GM23248 (cell line): ENCODE measurements at places on chromosomes 2 and 18. TPM values are rescaled to one million over a fixed set of nuclear protein-coding genes. Genes with fewer than 3 reads are reported as not detected.

GRCh38 chr18:3712491-3712890 is 262.5 kb downstream of the TGIF1 start:
- no peak for DNase-seq
- H3K27ac ChIP-seq = no peak overlapping the region
- H3K27me3 ChIP-seq = peaks cover 18% of the 10 kb centered on the region; the same call in 1 of the 2 replicates
- no peaks in the 10 kb centered on the region for H3K36me3 ChIP-seq
- H3K4me3 ChIP-seq = no peak overlapping the region
- 0 out of 2 replicates have a peak, but pooled peaks cover 11% of the 10 kb centered on the region for H3K4me1 ChIP-seq

DNA sequence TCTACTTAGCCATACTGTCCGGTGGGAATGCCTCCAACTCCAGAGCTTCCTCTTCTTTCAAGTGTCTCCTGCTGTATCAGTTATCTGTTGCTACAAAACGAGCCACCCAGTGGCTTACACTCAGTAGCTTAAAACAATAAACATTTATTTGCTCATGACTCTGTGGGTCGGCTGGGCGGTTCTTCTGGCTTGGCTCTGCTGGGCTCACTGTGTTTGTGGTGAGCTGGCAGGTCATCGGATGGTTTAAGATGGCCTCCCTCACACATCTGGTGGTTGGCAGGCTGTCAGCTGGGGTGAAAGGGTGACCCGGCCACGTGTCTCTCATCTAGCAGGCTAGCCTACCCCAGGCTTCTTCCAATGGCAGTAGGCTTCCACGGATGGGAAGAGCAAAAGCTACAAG is 122.4 kb upstream of the SLC1A4 start:
- peak; percentile 95 for DNase-seq
- H3K36me3 ChIP-seq = no peaks in the 10 kb centered on the region
- H3K4me3 ChIP-seq = no peak overlapping the region

DNA sequence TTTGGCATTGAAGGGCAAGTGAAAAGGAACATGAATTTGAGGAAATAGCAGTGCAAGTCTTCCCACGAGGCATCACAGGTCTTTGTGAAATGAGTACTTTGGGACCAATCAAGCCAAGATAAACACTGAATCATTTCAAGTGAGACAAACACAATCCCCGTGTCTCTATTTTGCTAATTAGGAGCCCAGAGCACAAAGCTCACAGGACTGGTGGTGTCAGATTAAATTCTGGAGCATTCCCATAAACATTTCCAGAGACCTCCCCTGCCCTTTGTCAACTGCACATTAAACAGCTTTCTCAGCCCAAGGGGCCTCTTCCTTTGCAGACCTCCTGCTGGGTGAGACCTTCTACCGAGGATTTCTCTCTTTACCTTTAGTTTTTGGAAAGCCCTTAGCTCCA is 50.7 kb downstream of the DAPL1 start:
- no peaks in the 10 kb centered on the region for H3K27me3 ChIP-seq
- peak; percentile 48 for DNase-seq
- H3K27ac ChIP-seq = no peak overlapping the region
- no peaks in the 10 kb centered on the region for H3K36me3 ChIP-seq
- H3K4me3 ChIP-seq = no peak overlapping the region

- H3K4me3 ChIP-seq = no peak overlapping the region
- no peaks in the 10 kb centered on the region for H3K36me3 ChIP-seq
- 0 out of 2 replicates have a peak overlapping the region, but pooled peaks have one; percentile 24 for H3K27ac ChIP-seq
- DNase-seq = peak; percentile 88
- no peaks in the 10 kb centered on the region for H3K27me3 ChIP-seq
- peaks cover 13% of the 10 kb centered on the region for H3K4me1 ChIP-seq
Measured at GRCh38 chr2:183059561-183059960, 19.0 kb upstream of the DUSP19 start.

GRCh38 chr18:58325494-58325893 is 281.5 kb downstream of the NEDD4L start:
- no peak overlapping the region for H3K27ac ChIP-seq
- H3K27me3 ChIP-seq = no peaks in the 10 kb centered on the region
- H3K4me1 ChIP-seq = peaks cover 17% of the 10 kb centered on the region
- H3K36me3 ChIP-seq = no peaks in the 10 kb centered on the region
- no peak overlapping the region for H3K4me3 ChIP-seq
- peak; percentile 59 for DNase-seq

DNA sequence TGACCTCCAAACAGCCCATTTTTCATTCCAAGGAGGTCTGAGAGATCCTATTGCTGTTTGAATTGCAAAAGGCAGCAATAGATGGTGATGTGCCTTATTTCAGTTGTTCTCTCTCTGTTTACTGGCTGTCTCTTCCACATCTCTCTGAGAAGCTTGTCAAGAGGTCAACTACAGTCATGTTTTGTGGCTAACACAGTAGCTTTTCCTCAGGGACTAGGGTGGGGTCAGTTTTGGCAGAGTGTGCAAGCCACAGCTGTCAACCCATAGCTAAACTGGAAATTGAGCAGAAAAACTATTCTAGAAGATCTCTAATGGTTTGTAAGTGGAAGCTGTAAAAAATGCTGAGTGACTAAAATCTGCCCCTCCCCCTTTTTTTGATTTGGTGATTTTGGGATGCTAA is 67.1 kb downstream of the DIS3L2 start:
- DNase-seq = peak; percentile 38
- H3K27ac ChIP-seq = no peak overlapping the region
- peaks cover 11% of the 10 kb centered on the region for H3K4me1 ChIP-seq
- peaks cover 17% of the 10 kb centered on the region for H3K36me3 ChIP-seq
- H3K27me3 ChIP-seq = no peaks in the 10 kb centered on the region

INHBB gene
- total RNA-seq = 3.4 and 5.6 TPM in 2 replicates

FAHD2B gene
- total RNA-seq = 0.32 TPM in 1 of 2 replicates, not detected in the other

DNA sequence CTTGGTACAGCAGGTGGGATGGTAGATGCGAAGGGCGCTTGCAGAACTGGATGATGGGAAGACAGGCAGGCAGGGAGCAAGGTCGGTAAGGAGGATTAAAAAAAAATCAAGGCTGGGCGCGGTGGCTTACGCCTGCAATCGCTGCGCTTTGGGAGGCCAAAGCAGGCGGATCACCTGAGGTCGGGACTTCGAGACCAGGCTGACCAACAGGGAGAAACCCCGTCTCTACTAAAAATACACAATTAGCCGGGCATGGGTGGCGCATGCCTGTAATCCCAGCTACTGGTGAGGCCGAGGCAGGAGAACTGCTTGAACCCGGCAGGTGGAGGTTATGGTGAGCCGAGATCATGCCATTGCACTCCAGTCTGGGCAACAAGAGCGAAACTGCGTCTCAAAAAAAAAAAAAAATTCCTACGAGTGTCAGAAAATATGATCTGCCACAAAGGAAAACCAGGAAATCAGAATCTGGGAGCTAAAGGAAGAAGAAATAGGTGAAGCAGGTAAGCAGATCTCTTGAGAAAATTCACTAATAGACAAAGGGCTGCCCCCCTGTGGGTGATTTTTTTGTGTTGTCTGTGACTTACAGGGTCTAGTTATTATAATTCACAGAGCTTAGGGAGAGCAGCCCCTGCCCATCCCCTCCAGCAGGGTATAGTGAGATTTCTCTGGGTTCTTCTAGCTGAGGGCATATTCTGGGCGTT is 46.2 kb downstream of the C2orf42 start:
- H3K36me3 ChIP-seq = no peaks in the 10 kb centered on the region
- no peak for DNase-seq
- no peak overlapping the region for H3K4me3 ChIP-seq
- H3K27ac ChIP-seq = no peak overlapping the region
- H3K27me3 ChIP-seq = no peaks in the 10 kb centered on the region
- peaks cover 6% of the 10 kb centered on the region for H3K4me1 ChIP-seq

SULT1C2 gene
- not detected in 2 replicates for total RNA-seq

DNA sequence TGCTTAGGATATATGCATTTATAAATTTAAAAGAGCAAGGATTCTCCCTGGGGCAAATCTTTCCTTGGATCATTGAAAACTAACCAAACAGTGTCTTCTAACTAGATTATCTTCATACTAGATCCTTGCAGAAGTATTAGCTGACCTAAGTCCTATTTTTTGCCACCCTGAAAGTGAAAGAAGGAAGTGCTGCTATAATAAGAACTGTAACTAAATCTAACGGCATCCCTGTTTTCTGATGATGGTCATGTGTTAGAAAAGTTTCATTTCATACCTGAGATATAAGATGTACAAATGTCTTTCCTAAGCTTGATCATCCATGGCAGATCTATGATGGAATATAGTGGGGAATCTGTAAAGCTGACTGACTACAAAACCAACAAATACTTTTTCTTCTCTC is 102.7 kb downstream of the MAP2 start:
- no peaks in the 10 kb centered on the region for H3K27me3 ChIP-seq
- peak overlapping the region; percentile 53 for H3K4me3 ChIP-seq
- H3K4me1 ChIP-seq = peaks cover 21% of the 10 kb centered on the region
- peak overlapping the region; percentile 66 for H3K27ac ChIP-seq

GRCh38 chr18:61635901-61636528 is 256.8 kb downstream of the RNF152 start:
- H3K36me3 ChIP-seq = no peaks in the 10 kb centered on the region
- no peak overlapping the region for H3K4me3 ChIP-seq
- no peaks in the 10 kb centered on the region for H3K27me3 ChIP-seq
- no peaks in the 10 kb centered on the region; the same call in 1 of the 2 replicates for H3K4me1 ChIP-seq
- H3K27ac ChIP-seq = no peak overlapping the region

DSC2 gene
- total RNA-seq = not detected in 2 replicates

DNA sequence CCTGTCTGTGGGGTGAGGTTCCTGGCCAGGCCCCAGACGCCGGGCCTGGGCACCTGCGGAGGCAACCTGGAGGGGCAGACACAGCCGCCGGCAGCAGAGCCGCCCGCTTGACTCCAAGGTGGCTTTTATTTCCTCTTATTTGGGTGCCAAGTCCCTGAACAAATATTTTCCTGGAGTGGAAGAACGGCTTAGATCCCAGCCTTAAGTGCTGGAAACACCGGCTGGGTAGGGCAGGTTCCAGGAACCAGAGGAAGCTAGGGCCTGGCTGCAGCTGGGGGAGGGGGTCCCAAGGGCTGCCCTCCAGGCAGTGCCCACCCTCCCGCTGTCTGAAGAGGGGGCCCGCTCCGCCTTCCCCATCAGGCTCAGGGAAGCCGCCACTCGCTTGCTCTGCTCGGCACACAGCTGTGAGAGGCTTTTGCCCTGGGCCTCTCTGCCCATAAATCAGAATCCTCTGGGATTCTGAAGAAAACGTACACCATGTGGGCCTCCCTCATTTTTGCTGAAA is 28.2 kb downstream of the SDC1 start:
- no peak overlapping the region for H3K4me3 ChIP-seq
- H3K27me3 ChIP-seq = no peaks in the 10 kb centered on the region
- H3K4me1 ChIP-seq = no peaks in the 10 kb centered on the region

- peak; percentile 23 for DNase-seq
- H3K36me3 ChIP-seq = no peaks in the 10 kb centered on the region
- no peak overlapping the region for H3K27ac ChIP-seq
- no peak overlapping the region for H3K4me3 ChIP-seq
- peaks cover 14% of the 10 kb centered on the region for H3K27me3 ChIP-seq
Measured at GRCh38 chr2:16613539-16614011, 52.1 kb downstream of the CYRIA start.

DNA sequence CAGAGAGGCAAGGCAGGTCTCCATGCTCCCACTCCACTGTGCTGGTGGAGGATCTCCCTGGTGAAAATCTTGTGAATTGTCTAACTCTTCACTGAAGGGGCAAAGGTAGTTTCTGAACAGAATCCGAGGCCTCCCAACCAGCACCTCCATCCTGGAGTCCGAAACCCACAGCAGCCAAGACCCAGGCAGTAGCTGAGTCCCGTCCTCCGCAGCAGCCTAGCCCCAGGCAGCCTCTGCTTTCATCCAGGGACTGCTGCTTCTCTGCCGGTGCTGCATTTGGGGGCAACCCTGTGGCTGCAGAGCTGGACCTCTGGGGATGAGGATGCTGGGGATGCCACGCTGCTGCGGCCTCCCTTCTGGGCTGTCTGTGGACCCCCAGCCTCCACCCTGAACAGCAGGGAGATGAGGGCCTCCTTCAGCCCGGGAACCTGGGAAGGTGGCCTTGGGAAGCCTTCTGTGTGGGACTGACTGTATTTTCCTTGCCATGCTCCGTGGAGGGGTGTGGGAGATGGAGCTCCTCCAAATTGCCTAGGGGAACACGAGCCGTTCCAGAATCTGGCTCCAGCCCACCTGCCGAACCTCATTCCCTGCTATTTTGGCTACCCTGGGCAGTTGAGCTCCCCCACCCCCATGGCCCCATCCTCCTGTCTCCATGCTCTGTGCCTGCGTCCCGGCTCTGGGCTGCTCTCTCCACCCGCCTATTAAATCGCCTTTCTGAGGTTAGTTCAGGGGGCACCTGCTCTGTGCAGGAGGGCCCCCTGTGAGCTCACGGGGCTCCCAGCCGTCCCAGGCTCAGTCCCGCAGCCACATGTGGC is 48.2 kb downstream of the GREB1 start:
- no peaks in the 10 kb centered on the region for H3K27me3 ChIP-seq
- peaks cover 7% of the 10 kb centered on the region; the same call in 1 of the 2 replicates for H3K4me1 ChIP-seq
- H3K36me3 ChIP-seq = no peaks in the 10 kb centered on the region
- H3K27ac ChIP-seq = no peak overlapping the region
- DNase-seq = no peak

- no peak for DNase-seq
- H3K27ac ChIP-seq = peak overlapping the region; percentile 47; the same call in 1 of the 2 replicates
- no peaks in the 10 kb centered on the region for H3K27me3 ChIP-seq
Measured at GRCh38 chr2:177314722-177315264, 50.3 kb upstream of the NFE2L2 start.

SCG2 gene
- total RNA-seq = under 0.01 and 0.25 TPM in 2 replicates

- H3K4me3 ChIP-seq = no peak overlapping the region
- no peaks in the 10 kb centered on the region; the same call in 1 of the 2 replicates for H3K27me3 ChIP-seq
- H3K27ac ChIP-seq = no peak overlapping the region
- no peaks in the 10 kb centered on the region for H3K4me1 ChIP-seq
- no peaks in the 10 kb centered on the region for H3K36me3 ChIP-seq
Measured at GRCh38 chr2:79916285-79916684, 388.3 kb downstream of the LRRTM1 start.

DNA sequence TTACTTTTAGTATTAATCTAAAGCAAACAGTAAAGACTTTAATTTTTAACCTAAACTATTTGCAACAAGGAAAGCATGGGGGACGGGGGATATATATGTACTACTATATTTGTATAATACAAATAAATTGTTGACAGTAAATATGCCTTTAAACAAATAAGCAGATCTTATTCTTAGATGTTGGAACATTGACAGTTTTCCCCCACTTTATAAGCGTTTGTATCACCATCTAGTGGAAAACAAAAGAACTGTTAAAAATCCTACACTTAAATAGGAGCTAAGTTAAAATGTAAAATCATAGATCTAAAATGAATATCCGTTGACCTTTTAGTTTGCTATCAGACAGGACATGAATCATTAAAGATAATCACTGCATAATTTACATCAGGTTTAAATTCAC is 50.0 kb downstream of the RBBP8 start:
- H3K4me3 ChIP-seq = no peak overlapping the region
- H3K36me3 ChIP-seq = peaks cover 5% of the 10 kb centered on the region; the same call in 1 of the 2 replicates
- no peak overlapping the region for H3K27ac ChIP-seq
- DNase-seq = peak; percentile 79

DNA sequence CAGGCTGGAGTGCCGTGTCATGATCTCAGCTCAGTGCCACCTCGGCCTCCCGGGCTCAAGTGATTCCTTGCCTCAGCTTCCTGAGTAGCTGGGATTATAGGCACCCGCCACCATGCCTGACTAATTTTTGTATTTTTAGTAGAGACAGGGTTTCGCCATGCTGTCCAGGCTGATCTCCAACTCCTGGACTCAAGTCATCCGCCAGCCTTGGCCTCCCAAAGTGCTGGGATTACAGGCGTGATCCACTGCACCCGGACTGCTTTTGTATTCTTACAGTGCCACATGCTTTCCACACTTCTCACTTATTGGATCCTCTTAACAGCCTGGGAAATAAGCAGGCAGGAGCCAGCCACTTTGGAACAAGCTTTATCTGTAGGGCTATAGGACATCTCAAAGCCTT is 25.3 kb upstream of the BCL2L11 start:
- no peaks in the 10 kb centered on the region for H3K36me3 ChIP-seq
- H3K27ac ChIP-seq = no peak overlapping the region
- peaks cover 82% of the 10 kb centered on the region for H3K27me3 ChIP-seq
- H3K4me3 ChIP-seq = no peak overlapping the region
- DNase-seq = no peak
